Activated T-helper 1 cell treated with anti-CD3 and anti-CD28 coated beads, Interleukin-2, amount 50 U/mL, for 16 hours (primary cell): ENCODE measurements at places on chromosomes 7 and 10.

GRCh38 chr7:100469227-100470044, 5.4 kb upstream of the SPACDR start:
- peak; percentile 88 for DNase-seq

DNA sequence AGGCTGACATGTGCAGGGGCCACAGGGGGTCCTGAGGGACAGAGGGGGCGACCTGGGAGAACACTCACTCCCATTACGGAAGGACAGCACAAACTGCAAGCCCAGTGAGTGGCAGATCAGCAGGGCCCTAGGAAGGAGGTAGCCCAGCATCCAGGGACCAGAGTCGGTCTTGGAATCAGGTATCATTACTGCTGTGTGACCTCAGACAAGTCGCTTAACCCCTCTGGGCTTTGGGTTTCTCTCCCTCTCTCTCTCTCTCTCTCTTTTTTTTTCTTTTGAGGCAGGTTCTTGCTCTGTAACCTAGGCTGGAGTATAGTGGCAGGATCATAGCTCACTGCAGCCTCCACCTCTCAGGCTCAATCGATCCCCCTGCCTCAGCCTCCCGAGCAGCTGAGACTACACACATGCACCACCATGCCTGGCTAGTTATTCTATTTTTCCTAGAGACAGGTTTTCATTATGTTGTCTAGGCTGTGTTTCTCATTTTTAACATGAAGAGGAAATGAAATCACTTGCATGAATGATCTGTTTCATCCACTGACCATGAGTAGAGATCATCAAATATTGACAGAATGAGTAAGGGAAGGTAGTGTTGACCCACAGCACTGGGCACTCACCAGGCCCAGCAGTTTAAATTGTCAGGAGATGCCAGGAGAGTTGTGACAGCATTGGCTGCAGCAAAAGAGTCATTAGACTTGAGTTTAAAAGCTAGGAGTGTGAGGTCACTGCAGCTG, 49.4 kb downstream of the BUB3 start:
- DNase-seq: no peak

- DNase-seq: no peak
Measured at GRCh38 chr10:60169111-60169510, 220.6 kb downstream of the ANK3 start.

DNA sequence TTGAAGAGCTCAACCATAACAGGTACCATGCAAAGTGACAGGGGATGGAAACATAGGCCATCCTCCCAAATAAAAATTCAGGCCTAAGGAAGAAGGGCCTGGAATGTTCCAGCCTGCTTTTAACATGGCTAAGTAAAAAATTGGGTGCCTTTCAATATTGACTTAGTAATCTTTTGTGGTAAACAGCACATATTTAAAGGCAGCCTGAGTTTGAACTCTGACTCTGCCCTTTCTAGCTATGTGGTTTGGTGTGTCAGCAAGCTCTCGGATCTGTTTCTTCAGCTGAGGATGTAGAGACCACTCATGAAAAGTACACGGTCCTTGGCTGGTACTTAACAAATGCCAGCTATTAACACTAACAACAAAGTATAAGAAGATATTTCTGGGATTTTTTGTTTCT, 191.8 kb upstream of the CDCA7L start:
- no peak for DNase-seq

- no peak for DNase-seq
Measured at GRCh38 chr7:19705663-19706062, 3.2 kb downstream of the POLR1F start.

- no peak for DNase-seq
Measured at GRCh38 chr10:86782701-86783418, 26.4 kb downstream of the BMPR1A start.

- no peak for DNase-seq
Measured at GRCh38 chr7:81690251-81690650, 79.6 kb downstream of the HGF start.
